ENCODE measurements at places on chromosomes 5 and 9. TPM values are rescaled to one million over a fixed set of nuclear protein-coding genes. Genes with fewer than 3 reads are reported as not detected.
A peak's percentile ranks its signal among the peaks of the same experiment; 100 is the strongest.

DNA sequence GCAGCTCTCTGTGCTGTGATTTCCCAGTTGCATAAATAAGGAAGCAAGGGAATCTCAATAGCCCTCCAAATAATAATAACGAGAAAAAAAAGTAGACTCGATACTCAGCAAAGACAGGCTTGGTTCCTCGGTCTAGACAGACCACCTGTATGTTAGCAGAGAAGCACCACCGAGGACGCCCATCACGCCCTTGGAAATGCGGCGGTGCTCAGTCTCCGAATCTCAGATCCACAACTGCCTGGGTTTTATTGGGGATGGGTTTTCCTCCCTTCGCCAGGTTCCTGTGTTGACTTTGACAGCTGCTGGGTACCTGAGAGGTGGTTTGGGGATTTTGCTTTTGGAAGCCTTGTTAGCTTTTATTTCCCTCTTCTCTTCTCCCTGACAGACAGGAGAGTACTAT lies 7.2 kb downstream of the DAB2IP start:
- DNase-seq = no peak
- H3K27me3 ChIP-seq = peaks cover 20% of the 10 kb centered on the region
- H3K4me1 ChIP-seq = no peaks in the 10 kb centered on the region
- no peak overlapping the region for H3K27ac ChIP-seq
- no peak overlapping the region for H3K4me3 ChIP-seq
- no peaks in the 10 kb centered on the region for H3K36me3 ChIP-seq

GRCh38 chr5:62974623-62975022 lies 396.0 kb downstream of the LRRC70 start:
- H3K36me3 ChIP-seq = no peaks in the 10 kb centered on the region
- no peak overlapping the region for H3K27ac ChIP-seq
- DNase-seq = no peak
- no peak overlapping the region for H3K4me3 ChIP-seq
- H3K27me3 ChIP-seq = no peaks in the 10 kb centered on the region

Gene ADAMTS16
- not detected for total RNA-seq

- no peaks in the 10 kb centered on the region for H3K27me3 ChIP-seq
- no peaks in the 10 kb centered on the region for H3K4me1 ChIP-seq
- no peak for DNase-seq
Observed at GRCh38 chr9:134413890-134414623, 87.8 kb downstream of the RXRA start.

Gene PCDHA3
- total RNA-seq = not detected

Gene PHF24
- total RNA-seq = not detected

GRCh38 chr5:169719360-169720314 lies 82.6 kb downstream of the DOCK2 start:
- no peaks in the 10 kb centered on the region for H3K27me3 ChIP-seq
- H3K27ac ChIP-seq = no peak overlapping the region
- no peak for DNase-seq
- no peak overlapping the region for H3K4me3 ChIP-seq

Gene CD14
- 0.37 TPM for total RNA-seq

Gene ZDHHC12
- total RNA-seq = 86.3 TPM

Gene LRRC70
- 0.85 TPM for total RNA-seq

- no peaks in the 10 kb centered on the region for H3K4me1 ChIP-seq
- peaks cover 3% of the 10 kb centered on the region for H3K27me3 ChIP-seq
- no peak overlapping the region for H3K27ac ChIP-seq
- DNase-seq = no peak
Observed at GRCh38 chr9:135616619-135617537, 22.5 kb downstream of the GLT6D1 start.

GRCh38 chr9:21311889-21312288 lies 6.8 kb upstream of the IFNA5 start:
- DNase-seq = no peak
- no peak overlapping the region for H3K27ac ChIP-seq
- H3K4me1 ChIP-seq = no peaks in the 10 kb centered on the region

Gene KCNT1
- 0.08 TPM for total RNA-seq

DNA sequence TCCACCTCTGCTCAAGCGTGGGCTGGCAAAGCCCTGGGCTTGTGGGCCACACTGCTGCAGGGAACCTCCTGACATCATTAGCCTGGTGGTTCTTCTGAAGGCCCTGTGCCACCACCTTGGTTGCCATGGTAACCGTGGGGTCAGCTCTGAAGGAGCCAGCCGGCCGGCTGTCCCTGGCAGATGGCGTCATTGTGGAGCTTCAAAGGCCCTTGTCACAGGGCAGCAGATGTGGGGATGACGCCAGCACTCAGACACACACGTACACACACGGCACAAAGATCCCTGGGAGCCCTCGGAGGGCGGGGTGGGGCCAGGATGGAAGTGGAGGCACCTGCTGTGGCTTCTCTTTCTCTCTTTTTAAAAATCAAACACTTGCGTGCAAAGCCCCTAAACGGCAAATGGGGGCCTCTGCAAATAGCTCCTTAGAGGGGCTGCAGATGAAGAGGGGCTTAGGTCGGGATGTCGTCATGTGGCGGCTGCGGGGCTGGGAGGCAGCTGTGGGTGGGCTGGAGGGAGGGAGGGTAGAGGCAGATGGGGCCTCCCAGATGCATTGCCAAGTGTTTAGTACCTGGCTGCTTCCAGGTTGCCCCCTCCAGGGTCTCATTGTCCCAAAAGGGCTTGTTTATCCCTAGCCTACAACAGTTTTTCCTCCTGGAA lies 19.5 kb upstream of the RPL26L1 start:
- H3K27ac ChIP-seq = no peak overlapping the region
- DNase-seq = no peak
- H3K4me1 ChIP-seq = no peaks in the 10 kb centered on the region
- no peaks in the 10 kb centered on the region for H3K36me3 ChIP-seq
- no peaks in the 10 kb centered on the region for H3K27me3 ChIP-seq

DNA sequence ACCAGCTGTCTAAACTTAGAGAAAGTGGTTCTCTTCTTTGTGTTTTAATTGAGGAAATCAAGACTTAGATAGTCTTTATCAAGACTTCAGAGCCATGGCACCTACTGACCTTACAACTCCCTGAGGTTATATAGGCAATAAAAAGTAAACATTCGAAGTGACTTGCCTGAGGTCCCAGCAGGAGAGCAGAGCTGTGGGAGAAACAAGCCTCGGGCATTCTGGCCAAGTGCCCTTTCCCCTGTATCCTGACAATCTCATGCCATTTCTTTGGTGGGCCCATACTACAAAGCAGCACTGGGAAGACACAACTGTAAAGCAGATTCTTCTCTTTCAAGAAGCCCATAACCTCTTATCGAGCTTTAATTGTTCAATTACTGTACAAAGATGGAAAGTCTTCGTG lies 23.1 kb downstream of the FREM1 start:
- H3K4me1 ChIP-seq = no peaks in the 10 kb centered on the region
- no peak for DNase-seq
- H3K4me3 ChIP-seq = no peak overlapping the region
- no peak overlapping the region for H3K27ac ChIP-seq
- H3K27me3 ChIP-seq = peaks cover 3% of the 10 kb centered on the region
- H3K36me3 ChIP-seq = no peaks in the 10 kb centered on the region

- H3K27ac ChIP-seq = peak overlapping the region; percentile 88
- H3K36me3 ChIP-seq = peaks cover 22% of the 10 kb centered on the region
- H3K4me1 ChIP-seq = peaks cover 53% of the 10 kb centered on the region
Observed at GRCh38 chr5:128084228-128085167, 932 bp downstream of the SLC12A2 start.

- H3K27ac ChIP-seq = no peak overlapping the region
- H3K4me3 ChIP-seq = no peak overlapping the region
- no peaks in the 10 kb centered on the region for H3K36me3 ChIP-seq
- peaks cover 15% of the 10 kb centered on the region for H3K27me3 ChIP-seq
- DNase-seq = no peak
Observed at GRCh38 chr5:61313960-61314681, 17.9 kb upstream of the ZSWIM6 start.

DNA sequence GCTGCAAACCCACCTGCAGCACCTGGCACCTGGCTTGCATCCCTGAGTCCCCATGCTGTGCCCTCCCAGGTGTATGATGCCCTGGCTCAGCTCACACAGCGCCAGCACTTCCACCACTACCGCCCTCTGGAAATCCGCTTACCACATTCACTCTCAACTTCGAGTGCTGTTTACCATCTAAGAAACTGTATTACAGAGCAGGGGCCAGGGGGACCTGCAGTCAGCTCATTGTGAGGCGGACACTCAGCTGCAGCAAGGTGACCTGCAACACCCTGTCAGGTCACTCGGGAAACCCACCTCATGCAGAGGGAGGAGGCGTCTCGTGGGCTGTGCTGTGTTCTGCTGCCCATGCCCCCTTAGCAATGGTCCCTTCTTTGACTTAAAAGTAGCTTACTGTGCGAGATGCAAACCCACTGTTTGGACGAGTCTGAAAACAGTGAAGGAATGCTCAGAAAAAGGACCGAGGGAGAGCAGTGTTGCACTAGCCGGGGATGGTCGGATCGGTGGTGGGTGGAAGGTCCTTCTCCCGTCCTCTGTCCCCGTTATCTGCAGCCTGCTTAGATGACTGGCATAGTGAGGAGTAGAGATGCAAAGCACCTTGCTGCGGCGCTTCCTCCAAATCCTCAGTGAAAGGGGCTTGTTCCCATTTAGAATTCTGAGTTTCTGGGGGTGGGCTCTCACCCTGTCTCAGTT lies 55.2 kb upstream of the CTSL start:
- peaks cover 9% of the 10 kb centered on the region for H3K4me1 ChIP-seq
- no peaks in the 10 kb centered on the region for H3K27me3 ChIP-seq
- H3K4me3 ChIP-seq = no peak overlapping the region

DNA sequence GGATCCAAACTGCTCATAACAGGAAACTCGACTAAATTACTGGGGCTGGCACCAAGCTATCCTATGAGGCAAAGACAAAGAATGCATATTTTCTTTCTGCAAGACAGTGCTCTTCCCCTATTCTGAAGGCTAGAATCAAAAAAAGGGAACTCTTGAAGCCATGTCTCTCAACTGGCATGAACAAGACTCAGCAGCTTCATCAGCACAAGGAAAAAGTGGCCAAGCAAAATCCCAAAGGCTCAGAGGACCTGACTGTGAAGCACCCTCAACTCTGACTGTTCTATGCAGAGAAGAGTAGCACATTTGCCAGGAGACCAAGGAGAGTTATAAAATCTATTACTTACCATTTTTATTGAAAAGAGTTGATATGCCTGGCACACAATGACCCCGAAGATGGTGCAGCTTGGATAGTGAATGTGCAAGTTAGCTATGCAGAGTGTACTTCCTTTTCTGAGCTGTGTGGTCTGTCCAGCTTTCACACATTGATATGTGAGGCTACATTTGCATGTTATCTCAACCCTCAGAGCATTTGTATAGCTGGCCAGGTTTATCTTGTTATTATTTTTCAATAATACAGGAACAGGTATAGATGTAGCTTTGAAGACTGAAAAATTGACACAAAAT lies 51.0 kb upstream of the FYB1 start:
- H3K36me3 ChIP-seq = peaks cover 8% of the 10 kb centered on the region
- peaks cover 53% of the 10 kb centered on the region for H3K4me1 ChIP-seq
- H3K27ac ChIP-seq = no peak overlapping the region
- H3K27me3 ChIP-seq = no peaks in the 10 kb centered on the region
- DNase-seq = no peak

DNA sequence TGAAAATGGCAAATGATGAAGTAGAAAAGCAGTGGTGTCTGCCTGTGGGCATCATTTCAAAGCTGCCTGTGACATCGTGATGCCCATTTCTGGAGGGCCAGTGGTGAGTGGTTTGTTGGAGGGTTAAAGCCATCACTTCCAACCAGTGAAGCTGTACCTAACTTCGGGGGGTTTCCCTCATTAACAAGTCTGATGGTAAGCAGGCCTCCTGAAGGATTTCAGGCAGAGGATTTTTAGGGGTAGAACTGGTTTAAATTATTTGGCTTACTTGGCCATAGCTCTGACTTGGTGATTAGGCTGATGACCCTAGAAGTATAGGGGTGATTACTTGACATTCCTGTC lies 10.7 kb downstream of the TNFAIP8 start:
- DNase-seq = no peak
- peaks cover 74% of the 10 kb centered on the region for H3K36me3 ChIP-seq
- no peaks in the 10 kb centered on the region for H3K27me3 ChIP-seq
- peak overlapping the region; percentile 20 for H3K4me3 ChIP-seq
- H3K27ac ChIP-seq = peak overlapping the region; percentile 88

GRCh38 chr5:172802112-172802511 lies 31.1 kb upstream of the DUSP1 start:
- peaks cover 1% of the 10 kb centered on the region for H3K36me3 ChIP-seq
- no peak overlapping the region for H3K27ac ChIP-seq
- peaks cover 16% of the 10 kb centered on the region for H3K4me1 ChIP-seq
- no peaks in the 10 kb centered on the region for H3K27me3 ChIP-seq

- H3K36me3 ChIP-seq = no peaks in the 10 kb centered on the region
- no peak overlapping the region for H3K27ac ChIP-seq
- no peak overlapping the region for H3K4me3 ChIP-seq
- no peak for DNase-seq
Observed at GRCh38 chr5:122093415-122094180, 15.5 kb upstream of the LOX start.

DNA sequence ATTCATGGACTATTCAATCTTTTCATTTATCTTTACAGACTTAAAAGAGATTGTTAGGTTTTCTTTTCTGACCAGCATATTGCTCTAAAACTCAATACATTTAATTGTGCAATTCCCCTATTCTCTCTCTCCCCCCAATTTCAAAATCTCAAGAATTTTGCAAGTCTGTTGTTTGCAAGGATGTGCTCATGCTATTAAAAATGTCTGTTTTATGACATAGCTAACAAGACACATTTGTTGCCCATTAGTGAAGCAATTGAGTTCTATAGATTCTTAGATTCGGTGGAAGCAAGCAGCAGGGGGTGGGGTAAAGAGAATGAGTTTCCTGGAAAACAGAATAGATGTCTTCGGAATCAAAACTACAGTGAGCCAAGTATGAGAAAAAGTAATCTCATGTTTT lies 8.5 kb upstream of the CSNK1A1 start:
- H3K4me3 ChIP-seq = no peak overlapping the region
- H3K36me3 ChIP-seq = no peaks in the 10 kb centered on the region
- H3K27ac ChIP-seq = no peak overlapping the region
- no peaks in the 10 kb centered on the region for H3K27me3 ChIP-seq
- H3K4me1 ChIP-seq = peaks cover 20% of the 10 kb centered on the region

GRCh38 chr9:13485068-13485596 lies 205.6 kb upstream of the MPDZ start:
- no peak overlapping the region for H3K27ac ChIP-seq
- H3K27me3 ChIP-seq = no peaks in the 10 kb centered on the region
- no peak overlapping the region for H3K4me3 ChIP-seq
- DNase-seq = no peak

- H3K36me3 ChIP-seq = no peaks in the 10 kb centered on the region
- no peak overlapping the region for H3K4me3 ChIP-seq
- H3K4me1 ChIP-seq = no peaks in the 10 kb centered on the region
- no peaks in the 10 kb centered on the region for H3K27me3 ChIP-seq
- no peak overlapping the region for H3K27ac ChIP-seq
Observed at GRCh38 chr9:124684169-124684568, 86.9 kb downstream of the NR6A1 start.

Gene SPATA9
- not detected for total RNA-seq

Gene SPRY4
- total RNA-seq = 0.05 TPM

Gene PKD2L2
- not detected for total RNA-seq

- peaks cover 20% of the 10 kb centered on the region for H3K4me1 ChIP-seq
- DNase-seq = no peak
- H3K27me3 ChIP-seq = no peaks in the 10 kb centered on the region
- H3K27ac ChIP-seq = no peak overlapping the region
- no peak overlapping the region for H3K4me3 ChIP-seq
- peaks cover 24% of the 10 kb centered on the region for H3K36me3 ChIP-seq
Observed at GRCh38 chr5:157821405-157821804, 37.5 kb downstream of the CLINT1 start.

Gene GMCL2
- not detected for total RNA-seq

Gene C1QTNF2
- not detected for total RNA-seq

Gene PTCD2
- 8.1 TPM for total RNA-seq

Gene PTPRD
- total RNA-seq = not detected

- no peak for DNase-seq
- no peak overlapping the region for H3K27ac ChIP-seq
- no peaks in the 10 kb centered on the region for H3K4me1 ChIP-seq
- no peaks in the 10 kb centered on the region for H3K36me3 ChIP-seq
Observed at GRCh38 chr5:167908606-167909005, 382.8 kb upstream of the WWC1 start.
